ENCODE measurements at places on chromosomes 5 and 9.

- no peak for DNase-seq
Measured at GRCh38 chr5:133396187-133396741, 216.1 kb downstream of the FSTL4 start.

GRCh38 chr9:14529629-14530028 is 163.6 kb downstream of the ZDHHC21 start:
- no peak for DNase-seq

GRCh38 chr5:87951661-87952060 is 317.0 kb downstream of the TMEM161B start:
- DNase-seq: no peak

GRCh38 chr5:99243111-99243510 is 314.3 kb upstream of the CHD1 start:
- DNase-seq: no peak

DNA sequence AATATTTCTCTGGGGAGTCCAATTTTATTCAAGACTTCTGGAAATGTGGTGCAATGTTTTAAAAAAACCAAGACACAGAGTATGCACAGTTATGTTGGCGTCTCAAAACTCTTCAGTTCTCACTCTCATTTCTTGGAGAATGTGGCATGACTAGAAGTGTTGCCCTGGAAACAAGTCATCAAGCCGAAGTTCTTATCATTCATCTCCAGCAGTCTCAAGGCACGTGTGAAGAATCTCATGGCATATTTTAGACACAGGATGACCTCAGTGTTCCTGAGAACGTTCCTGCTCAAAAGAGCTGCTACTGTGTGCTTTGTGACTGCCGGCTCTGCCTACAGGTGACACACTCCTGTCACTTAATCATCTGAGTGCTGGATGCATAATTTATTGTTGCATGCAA is 147.4 kb upstream of the IRX4 start:
- DNase-seq: no peak

- DNase-seq: peak; percentile 11
Measured at GRCh38 chr5:151810449-151810848, 38.7 kb downstream of the G3BP1 start.

GRCh38 chr5:132829742-132830435 is 558 bp downstream of the SHROOM1 start:
- DNase-seq: peak; percentile 74

GRCh38 chr5:139494832-139495231 is 12.3 kb upstream of the STING1 start:
- no peak for DNase-seq

- DNase-seq: no peak
Measured at GRCh38 chr5:16480821-16481538, 15.4 kb upstream of the ZNF622 start.

GRCh38 chr9:130110596-130111021 is 56.9 kb downstream of the GPR107 start:
- DNase-seq: no peak

DNA sequence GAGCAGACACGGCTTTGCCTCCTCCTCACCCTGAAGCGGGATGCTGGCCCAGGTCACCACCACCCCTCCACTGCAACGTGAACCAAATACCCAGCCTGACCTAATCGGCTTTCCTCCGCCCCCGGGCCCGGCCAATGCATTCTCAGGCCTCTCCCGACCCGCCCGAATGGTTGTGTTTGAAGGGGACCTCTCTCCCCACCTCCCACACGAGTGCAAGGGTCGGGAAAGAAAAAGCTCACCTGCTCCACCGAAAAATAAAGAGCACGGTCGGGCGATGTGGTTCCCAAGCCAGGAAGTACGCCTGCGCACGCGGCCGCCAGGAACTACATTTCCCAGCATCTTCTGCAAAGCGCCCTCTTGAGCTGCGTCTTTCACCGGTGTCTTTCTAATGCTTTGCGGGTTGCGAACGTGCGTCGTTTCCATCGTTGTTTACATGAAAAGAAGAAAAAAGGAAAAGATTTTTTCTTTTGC is at the start of gene ZNF883:
Gene ZNF883 (minus strand): TSS at position 282 of the 471 bp plus-strand sequence.
- DNase-seq: peak; percentile 24

DNA sequence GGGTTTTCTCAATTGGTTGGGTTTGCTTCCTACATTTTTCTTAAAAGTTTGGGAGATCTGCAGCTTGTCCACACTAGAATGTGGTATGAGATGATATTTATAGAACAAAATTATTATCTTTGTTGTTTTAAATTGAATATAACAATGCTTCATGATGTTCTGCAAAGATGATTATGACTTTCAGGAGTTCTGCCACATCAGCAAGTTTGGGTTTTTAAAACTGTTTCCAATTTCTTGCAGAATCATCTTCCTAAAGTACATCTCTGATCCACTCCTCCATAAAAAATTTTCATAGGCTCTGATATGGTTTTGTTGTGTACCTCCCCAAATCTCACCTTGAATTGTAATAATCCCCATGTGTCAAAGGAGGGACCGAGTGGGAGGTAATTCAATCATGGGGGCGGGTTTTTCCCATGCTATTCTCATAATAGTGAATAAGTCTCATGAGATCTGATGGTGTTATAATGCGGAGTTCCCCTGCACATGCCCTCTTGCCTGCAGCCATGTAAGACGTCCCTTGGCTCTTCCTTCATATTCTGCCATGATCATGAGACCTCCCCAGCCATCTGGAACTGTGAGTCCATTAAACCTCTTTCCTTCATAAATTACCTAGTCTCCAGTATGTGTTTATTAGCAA is 119.1 kb upstream of the PTGER4 start:
- no peak for DNase-seq

DNA sequence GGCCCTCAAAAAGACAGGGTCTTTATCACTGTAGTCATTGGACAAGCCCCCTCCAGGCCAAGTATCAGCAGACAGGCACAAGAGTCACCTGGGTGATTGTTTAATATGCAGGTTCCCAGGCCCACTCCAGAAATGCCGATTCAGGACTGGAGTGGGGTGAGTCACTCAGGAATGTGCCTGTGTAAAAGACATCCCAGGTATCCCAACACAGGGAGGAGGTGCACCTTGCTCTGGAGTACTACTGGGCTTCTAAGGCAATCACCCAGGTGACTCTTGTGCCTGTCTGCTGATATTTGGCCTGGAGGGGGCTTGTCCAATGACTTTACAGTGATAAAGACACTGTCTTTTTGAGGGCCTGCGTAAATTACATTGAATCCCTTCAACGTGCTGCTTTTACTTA is 40.6 kb downstream of the ACTL7B start:
- DNase-seq: no peak

DNA sequence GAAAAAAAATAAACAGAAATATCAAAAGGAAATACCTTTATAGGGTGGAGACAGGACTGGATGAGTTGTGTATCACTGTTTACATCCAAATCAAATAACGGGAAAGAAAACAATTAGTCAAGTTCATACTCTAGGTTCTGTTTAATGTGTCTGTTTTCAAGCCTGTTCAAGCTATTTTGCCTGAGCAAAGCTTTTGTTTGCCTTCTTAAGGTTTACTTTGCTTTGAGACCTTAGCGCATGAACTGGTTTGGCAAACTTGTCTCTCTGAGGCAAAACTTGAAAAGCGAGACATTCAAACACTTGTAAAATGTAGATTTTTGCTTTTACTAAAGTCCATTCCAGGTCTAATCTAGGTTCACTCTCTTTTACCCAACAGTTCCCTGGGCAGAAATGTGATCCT is 174.1 kb upstream of the RFX3 start:
- no peak for DNase-seq

- DNase-seq: no peak
Measured at GRCh38 chr9:700365-701282, 140.9 kb upstream of the DMRT1 start.

DNA sequence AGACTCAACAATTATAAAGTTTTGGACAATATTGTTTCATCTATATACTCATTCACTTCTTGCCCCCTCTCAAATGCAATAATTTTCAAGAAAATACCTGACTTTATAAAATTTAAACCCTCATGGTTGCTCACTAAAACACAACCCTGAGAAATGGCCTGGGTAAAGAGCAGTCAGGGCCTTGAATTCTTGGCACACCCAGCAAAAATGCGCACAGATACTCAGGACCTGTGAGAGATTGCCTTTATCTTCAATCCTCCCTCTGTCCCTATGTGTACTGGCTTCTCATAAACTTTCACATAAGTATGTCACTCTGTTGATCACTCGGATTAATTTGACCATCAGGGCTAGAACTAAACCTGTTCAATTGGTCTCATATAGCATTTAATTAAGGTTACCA is 12.8 kb upstream of the ACO1 start:
- DNase-seq: no peak

Data from activated CD4-positive, alpha-beta T cell treated with anti-CD3 and anti-CD28 coated beads, Interleukin-10, Interleukin-2, amounts not matched to agents 100 ng/mL and 50 ng/mL, durations not matched to agents 16 hours and 8 hours (primary cell).